ENCODE measurements at places on chromosomes 6 and 20. TPM values are rescaled to one million over a fixed set of nuclear protein-coding genes. Genes with fewer than 3 reads are reported as not detected.

Gene PRSS35
- total RNA-seq, result not detected

Gene TRIM10
- total RNA-seq, result not detected

Gene RIPPLY2
- total RNA-seq, result not detected

DNA sequence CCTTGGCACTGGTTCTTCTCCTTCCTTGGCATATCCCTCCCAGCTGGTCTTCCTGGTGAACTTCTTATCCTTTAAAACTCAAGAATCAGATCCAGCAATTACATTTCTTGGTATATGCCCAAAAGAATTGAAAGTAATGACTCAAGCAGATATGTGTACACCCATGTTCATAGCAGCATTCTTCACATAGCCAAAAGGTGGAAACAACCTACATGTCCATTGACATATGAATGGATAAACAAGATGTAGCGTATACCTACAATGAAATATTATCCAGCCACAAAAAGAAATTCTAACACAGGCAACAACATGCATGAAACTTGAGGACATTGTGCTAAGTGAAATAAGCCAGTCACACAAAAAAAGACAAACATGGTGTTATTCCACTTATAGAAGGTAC is 103.7 kb upstream of the NT5E start:
- H3K4me1 ChIP-seq, result no peaks in the 10 kb centered on the region
- H3K4me3 ChIP-seq, result no peak overlapping the region
- H3K36me3 ChIP-seq, result no peaks in the 10 kb centered on the region
- no peak overlapping the region for H3K27ac ChIP-seq
- DNase-seq, result no peak

DNA sequence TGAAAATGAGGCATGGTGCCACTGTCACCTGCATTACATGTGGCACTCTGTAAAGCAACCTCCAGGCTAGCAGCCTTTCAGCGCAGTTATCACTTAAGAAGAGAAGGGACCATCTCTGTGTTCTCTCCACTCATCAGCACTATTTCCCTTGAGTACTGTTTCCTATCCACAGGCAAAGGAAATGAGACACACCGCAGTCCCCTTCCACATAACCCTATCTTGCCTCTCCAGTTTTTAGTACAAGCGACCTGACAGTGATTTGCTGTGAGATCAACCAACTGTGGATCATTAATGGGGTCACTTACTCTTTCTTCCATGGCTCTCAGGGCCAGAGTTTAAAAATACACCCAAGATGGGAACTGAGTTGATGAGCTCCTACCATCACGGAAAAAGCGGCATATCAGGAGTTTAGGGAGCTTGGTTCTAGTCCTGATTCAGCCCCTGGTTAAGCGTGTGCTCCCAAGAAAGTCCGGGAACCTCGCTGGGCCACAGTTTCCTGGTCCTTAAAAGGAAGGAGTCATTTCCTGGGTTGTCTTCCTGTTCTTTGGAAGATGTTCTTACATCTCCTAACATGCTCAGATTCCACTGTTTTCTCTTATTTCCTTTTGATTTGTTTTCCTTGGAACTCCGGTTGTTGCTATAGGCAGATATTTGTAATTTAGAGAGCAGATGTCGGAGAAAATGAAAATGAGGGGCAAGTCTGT is 27.3 kb downstream of the PRDM1 start:
- no peak overlapping the region for H3K27ac ChIP-seq
- H3K4me1 ChIP-seq, result peaks cover 10% of the 10 kb centered on the region
- no peaks in the 10 kb centered on the region for H3K27me3 ChIP-seq
- H3K4me3 ChIP-seq, result no peak overlapping the region
- no peak for DNase-seq

GRCh38 chr6:14442242-14442641 is 324.7 kb downstream of the CD83 start:
- H3K4me1 ChIP-seq, result no peaks in the 10 kb centered on the region
- no peaks in the 10 kb centered on the region for H3K36me3 ChIP-seq
- H3K27me3 ChIP-seq, result no peaks in the 10 kb centered on the region
- H3K4me3 ChIP-seq, result no peak overlapping the region

All from breast epithelium (tissue), 4 donors.